GM23338 (cell line): ENCODE measurements at places on chromosomes 16 and 17. TPM values are rescaled to one million over a fixed set of nuclear protein-coding genes. Genes with fewer than 3 reads are reported as not detected.

SDR42E2 gene
- 0.15 and 0.26 TPM in 2 replicates for polyA plus RNA-seq

HOXB13 gene
- not detected in 2 replicates for polyA plus RNA-seq

DOC2A gene
- 9.8 and 10.4 TPM in 2 replicates for polyA plus RNA-seq

RNF43 gene
- polyA plus RNA-seq, result 0.58 and 0.66 TPM in 2 replicates

CFAP52 gene
- 0.54 TPM in 1 of 2 replicates, not detected in the other for polyA plus RNA-seq

CEP295NL gene
- polyA plus RNA-seq, result 0.31 TPM in 1 of 2 replicates, not detected in the other

ASGR1 gene
- polyA plus RNA-seq, result 5.9 and 8.3 TPM in 2 replicates

ASPSCR1 gene
- 44.2 and 47.5 TPM in 2 replicates for polyA plus RNA-seq

CD300LG gene
- polyA plus RNA-seq, result not detected in 2 replicates

CCL4L2 gene
- polyA plus RNA-seq, result not detected in 2 replicates
